ENCODE measurements at places on chromosomes 5 and 9.
A peak's percentile ranks its signal among the peaks of the same experiment; 100 is the strongest.

DNA sequence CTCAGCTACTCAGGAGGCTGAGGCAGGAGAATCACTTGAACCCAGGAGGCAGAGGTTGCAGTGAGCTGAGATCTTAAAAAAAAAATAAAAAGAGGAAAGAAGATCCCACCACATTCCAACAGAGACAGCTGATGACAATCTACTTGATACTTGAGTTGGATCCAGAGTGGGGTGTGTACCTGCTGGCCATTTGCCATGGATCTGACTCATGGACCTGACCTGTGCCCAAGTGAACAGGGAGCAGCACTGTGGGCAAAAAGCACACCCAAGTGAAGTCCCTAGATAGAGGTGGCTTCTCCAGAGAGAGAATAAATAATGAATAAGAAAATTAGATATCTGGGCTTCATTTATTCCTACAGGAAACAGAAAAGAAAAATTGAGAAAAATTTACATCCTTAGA, 81.2 kb upstream of the MIER3 start:
- no peak for DNase-seq

GRCh38 chr9:124369231-124369797, 45.9 kb downstream of the PSMB7 start:
- DNase-seq, result no peak

- DNase-seq, result peak; percentile 91
Measured at GRCh38 chr5:7745882-7746610, 104.9 kb downstream of the CFAP90 start.

GRCh38 chr5:135565725-135566421, 12.9 kb downstream of the CXCL14 start:
- DNase-seq, result peak; percentile 14

DNA sequence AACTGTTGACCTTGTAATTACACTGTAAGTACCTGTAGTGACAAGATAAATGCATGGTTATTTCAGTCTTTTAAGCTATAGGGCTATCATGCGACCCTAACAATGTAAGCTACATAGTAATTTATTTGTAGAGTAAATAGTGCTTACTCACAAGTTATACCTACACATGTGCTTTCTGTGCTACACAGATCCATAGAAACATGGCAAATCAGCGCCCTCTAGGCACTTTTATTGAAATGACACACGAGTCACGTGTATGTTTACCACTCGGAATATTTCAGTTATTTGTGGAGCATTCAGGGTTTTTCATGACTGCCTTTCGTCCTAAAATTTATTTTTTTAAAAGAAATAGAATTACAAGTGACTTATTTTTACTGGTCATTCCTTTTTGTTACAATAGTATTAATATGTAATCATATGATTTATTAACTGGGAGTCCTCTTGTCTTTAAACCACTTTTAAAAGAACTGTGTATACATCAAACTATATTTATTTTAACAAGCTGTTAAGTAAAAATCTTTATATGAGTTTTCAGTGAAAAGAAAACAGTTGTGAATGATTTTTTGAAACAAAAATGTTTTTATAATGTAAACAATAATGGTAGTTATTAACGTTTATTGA, 1242.3 kb upstream of the WWC1 start:
- peak; percentile 1 for DNase-seq

DNA sequence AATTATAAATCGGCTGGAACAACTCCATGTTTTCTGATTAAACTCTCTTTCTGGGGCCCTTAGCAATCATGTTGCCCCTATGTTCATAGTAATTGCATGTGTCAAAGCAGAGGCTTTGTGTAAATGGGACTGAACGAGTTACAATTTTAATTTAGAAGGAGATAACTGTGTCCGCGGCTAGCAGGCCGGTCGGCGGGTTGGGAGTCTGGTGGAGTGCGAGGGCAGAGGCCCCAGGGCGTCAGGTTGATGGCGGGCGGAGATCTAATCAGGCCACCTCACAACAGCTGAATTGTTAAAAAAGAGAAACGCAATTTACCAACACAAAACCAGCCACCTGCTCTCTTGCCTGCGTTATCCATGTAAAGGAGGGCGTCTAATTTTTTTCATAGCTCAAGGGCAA, 134.9 kb upstream of the LPCAT1 start:
- DNase-seq, result no peak

- no peak for DNase-seq
Measured at GRCh38 chr9:81850724-81851123, 77.5 kb upstream of the SPATA31D4 start.
